A549 treated with dexamethasone at 1 μM for 4 hours (cell line): ENCODE measurements at places on chromosomes 12 and 14. TPM values are rescaled to one million over a fixed set of nuclear protein-coding genes. Genes with fewer than 3 reads are reported as not detected.

Gene ADAMTS20
- total RNA-seq = not detected in 5 replicates

Gene SSPN
- 0.41 to 0.63 TPM (median 0.50 TPM) in 5 replicates for total RNA-seq

Gene GDF3
- total RNA-seq = not detected in 5 replicates

Gene SLC17A8
- total RNA-seq = 0.05 to 0.06 TPM in 2 of 5 replicates, not detected in the others

Gene KLHL33
- 0.01 TPM in 1 of 5 replicates, not detected in the others for total RNA-seq

Gene MAP1LC3B2
- total RNA-seq = 0.81 to 1.3 TPM (median 1.1 TPM) in 5 replicates

Gene RTN1
- 0.03 TPM in 1 of 5 replicates, not detected in the others for total RNA-seq

Gene IKBIP
- total RNA-seq = 65.6 to 68.3 TPM (median 66.8 TPM) in 5 replicates
